ENCODE measurements at places on chromosomes 12 and 14. TPM values are rescaled to one million over a fixed set of nuclear protein-coding genes. Genes with fewer than 3 reads are reported as not detected.

DNA sequence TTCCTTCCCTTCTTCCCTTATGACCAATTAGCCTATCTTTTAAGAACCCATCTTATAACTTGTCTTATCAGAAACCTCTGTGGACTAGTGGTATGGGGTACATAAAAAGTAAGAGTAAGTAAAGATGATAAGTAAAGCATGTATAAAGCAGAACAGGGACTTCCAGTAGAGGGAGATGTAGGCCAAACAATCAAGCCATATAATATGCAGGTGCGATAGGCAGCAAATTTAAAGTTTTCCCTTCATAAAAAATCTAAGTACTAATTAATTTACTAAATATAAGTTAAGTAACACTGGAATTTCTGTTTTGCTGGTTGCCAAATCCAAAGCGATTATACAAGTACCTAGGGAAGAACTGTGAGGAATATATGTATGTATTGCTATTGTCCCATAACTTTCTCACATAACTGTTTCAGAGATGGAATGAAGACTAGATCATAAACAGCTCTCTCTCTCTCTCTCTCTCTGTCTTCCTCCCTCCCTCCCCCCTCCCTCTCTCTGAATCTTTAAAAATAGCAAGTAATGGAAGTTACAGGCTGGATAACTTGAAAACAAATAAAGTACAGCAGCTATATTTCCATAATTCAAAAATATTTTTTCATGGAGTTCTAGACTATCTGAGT is 25.7 kb downstream of the METTL25 start:
- DNase-seq: no peak

- DNase-seq: no peak
These were observed 15.0 kb downstream of the POMT2 start for GRCh38 chr14:77305696-77306095.

- no peak for DNase-seq
These were observed 1.1 kb downstream of the CLMN start for GRCh38 chr14:95318399-95319311.

SLC17A8 gene
- not detected for total RNA-seq

GRCh38 chr12:46965137-46965536 is 114.3 kb upstream of the PCED1B start:
- no peak for DNase-seq

DNA sequence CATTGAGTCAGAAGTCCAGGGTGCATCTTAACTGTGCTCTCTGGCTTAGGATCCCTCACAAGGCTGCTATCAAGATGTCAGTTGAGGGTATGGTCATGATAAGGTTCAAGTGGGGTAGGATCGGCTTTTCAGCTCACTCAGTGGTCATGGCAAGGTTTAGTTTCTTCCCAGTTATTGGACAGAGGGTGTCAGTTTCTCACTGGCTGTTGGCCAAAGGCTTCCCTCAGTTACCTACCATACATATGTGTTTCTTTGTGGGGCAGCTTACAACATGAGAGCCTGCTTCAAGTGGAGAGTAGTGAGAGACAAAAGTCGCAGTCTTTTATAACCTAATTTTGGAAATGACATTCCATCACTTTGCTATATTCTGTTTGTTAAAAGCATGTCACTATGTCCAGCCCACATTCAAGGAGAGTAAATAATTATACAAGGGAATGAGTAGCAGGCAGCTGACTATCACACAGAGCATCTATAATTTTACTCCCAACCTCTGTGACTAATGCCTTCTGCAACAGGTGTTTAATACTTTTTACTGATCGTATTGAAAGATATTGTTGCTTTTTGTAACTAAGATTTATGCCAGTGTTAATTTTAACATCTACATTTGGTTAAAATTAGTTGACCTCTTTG is 572.8 kb upstream of the FBXO33 start:
- DNase-seq: no peak

DNA sequence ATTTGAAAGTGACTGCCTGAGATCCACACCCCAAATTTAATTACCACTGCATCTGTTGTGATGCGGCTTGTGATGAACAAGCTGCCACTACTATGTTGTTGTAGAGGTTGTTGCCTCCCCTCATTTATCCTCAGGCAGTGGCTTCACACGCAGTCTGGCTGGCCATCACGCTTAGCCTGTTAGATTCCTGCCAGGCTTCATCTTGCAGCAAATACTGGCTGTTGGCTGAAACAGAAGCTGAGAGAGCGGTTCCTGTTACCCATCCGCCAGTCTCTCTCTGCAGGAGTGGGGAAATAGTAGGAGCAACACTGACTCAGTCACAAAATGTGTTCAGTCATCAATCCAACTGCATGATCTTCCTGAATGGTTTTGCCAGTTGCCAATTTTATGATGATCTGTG is 934.4 kb downstream of the FLRT2 start:
- DNase-seq: no peak

DNA sequence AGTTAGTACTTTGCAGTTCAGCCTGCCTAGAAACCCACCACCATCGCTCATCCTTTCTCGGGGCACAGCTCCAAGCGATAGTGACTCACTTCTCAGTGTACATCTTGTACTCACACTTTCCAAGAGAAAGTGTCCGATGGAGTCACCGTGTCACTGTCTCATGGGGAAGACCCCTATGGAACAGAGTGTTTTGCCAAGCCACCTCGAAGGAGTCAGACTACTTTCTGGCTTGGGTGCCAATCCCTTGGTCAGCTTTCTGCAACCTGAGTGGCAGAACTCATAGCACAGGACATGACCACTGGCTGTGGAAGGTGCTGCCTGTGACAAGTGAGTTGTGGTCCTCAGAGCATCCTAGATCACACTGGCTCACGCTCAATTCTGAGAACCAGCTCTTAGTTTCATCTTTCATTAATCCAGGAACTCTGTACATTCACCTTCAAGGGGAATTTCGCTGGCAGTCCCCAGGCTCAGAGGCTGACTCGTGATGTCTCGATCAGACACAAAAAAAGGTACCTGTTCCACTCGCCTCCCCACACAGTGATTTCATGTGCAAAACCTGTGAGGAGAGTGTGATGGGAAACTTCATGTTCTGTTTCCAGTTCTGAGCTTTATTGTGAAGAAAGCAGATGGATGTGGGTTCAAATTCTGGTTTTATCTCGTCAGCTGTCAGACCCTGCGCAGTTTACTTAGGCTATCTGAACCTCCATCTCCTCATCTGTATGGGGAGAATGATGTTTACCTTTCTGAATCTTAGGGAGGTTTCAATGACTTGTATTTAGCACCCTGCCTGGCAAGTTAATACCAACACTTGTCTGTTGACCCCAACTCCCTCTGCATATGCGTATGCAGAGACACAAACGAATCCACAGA is 127.3 kb upstream of the CCND2 start:
- no peak for DNase-seq

- no peak for DNase-seq
These were observed 33.1 kb upstream of the COL2A1 start for GRCh38 chr12:48037267-48037915.

HOXC5 gene
- total RNA-seq: not detected

GRCh38 chr14:95294320-95294719 is 25.4 kb downstream of the CLMN start:
- no peak for DNase-seq

DNA sequence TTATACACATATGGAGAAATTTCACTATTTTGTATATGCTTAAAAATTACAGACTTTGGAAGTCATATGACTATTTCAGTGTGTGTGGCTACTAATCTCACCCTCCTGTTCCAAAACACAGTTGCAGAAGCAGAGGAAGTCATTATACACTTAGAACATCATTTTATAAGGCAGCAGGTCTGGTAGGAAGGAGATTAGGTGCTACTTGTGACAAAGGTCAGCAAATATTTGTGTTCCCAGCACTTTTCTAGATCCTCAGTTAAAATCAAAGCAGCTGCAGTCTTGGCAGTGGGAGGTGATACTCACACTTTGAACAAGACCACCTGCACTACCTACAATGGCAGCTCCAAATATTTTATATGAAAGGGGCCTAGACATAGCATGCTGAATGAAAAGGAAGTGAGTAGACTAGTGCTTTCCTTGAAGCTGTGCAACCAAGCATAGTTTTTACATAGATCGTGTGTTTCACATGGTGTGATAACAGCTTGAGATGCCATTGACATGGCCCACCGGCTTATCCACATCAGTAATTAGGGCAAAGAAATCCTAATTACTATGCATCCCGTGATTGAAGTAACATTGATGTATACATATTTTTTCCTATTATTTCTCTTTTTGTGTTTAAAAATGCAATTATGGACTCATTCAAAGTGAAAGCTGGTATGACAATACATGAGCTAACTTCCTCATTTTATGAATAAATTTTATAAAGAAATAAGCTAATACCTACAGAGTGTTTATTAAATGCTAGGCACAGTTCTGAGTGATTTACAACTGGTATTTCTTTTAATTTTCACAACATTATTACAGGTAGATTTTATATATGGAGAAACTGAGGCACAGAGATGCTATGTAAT is 5.3 kb downstream of the GYS2 start:
- no peak for DNase-seq

All from naive thymus-derived CD8-positive, alpha-beta T cell (primary cell).